Dermis blood vessel endothelial cell (primary cell): ENCODE measurements at places on chromosomes 1 and 21. TPM values are rescaled to one million over a fixed set of nuclear protein-coding genes. Genes with fewer than 3 reads are reported as not detected.

- DNase-seq: no peak
Observed at GRCh38 chr1:80673935-80674597, 1126.7 kb upstream of the ADGRL2 start.

DNA sequence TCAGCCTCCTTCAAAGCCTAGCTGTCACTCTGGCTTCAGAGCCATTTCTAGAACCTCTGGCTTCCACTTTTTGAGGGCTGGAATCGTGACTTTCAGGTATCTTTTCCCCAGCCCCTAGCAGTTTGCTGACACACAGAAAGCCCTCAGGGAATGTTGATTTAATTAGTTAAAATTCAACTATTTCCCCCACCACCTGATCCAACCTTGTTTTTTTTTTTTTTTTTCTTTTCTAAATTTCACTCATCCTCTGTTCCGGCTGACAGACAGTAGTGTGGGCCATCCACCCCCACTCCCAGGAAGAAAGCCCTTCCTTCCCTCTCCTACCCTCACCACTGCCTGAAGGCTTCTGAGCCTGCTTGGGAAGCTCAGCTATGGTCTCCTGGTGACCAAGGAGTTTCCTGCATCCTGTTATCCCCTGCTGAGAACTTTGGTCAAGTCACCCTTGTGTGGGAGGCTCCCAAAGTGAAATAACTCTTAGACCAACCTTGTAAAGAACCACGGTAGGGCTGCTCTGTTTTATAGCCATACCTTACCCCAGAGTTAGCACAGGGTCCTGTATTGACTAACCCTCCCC is 29.4 kb downstream of the KCNJ6 start:
- no peak for DNase-seq

DNA sequence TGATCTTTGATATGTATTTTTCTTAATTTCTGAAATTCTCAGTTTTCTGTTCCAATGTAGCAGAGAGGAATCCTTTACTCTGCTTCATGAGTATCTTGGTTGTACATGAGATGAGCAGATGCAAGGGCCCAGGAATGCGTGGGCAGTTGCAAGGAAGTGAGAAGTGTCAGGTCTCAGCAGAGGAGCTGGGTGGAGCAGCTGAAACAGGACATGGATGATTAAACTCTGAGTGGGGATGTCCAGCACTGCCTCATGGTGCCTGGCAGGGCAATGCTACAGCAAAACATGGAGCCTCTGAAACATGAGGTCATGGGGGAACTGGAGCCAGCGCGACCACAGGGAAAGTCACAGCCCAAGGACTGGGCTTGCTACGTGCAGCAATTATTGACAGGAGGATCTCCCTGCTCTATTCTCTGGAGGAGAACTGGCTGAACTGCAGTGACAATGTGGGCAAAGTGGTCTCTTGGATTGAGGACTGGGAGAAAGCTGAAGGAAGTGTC is 48.4 kb downstream of the COLGALT2 start:
- DNase-seq: no peak

- no peak for DNase-seq
Observed at GRCh38 chr1:54570161-54570560, 22.1 kb downstream of the ACOT11 start.

DNA sequence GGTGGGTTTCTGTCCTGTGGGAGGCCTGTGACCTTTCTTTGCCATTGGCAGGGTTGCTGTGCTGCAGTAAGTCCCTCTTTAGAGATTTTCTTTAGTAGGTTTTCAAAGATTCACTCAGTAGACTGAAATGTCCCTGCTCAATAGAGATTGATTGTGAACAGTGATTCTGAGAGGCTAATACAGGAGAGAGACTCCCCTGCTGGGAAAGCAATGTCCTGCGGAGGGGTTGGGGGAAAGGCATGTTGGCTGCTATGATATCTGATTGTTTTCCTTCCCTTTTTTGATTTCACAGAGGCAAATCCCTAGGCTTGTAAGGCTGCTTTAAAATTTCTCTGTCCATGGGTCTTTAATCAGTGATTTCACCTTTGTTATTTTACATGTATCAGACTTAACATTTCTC is 589.9 kb downstream of the ADGRL2 start:
- no peak for DNase-seq

- DNase-seq: no peak
Observed at GRCh38 chr1:178452013-178452412, 44.8 kb downstream of the CLEC20A start.

DNA sequence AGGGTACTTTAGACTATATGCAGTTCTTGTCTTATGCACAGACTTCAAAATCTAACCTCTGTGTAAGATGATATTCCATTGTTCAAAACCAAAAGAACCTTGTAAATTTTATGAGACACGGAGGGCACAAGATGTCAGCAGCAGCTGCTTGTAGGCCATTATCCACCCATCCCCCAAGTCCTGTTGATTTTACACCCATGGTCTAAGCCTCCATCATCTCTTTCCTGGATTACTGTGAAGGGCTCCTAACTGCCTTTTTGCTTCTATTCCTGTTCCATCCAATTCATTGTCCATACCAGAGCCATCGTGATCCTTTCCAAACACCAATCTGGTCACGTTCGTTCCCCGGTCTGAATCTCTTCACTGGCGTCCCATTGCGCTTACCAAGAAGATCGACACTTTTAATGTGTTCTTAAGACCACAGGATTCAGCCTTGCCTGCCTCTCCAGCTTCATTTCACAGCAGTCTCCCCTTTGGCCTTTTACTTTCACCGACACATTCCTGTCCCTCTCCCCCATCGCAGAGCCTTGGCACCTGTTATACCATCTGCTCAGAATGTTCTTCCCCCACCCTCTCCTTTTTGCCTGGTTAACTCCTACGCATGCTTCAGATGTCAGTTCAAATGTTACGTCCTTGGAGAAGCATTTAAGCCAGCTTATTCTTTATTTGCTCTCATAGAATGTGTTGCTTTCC is 107.3 kb upstream of the POU3F1 start:
- DNase-seq: no peak

DNA sequence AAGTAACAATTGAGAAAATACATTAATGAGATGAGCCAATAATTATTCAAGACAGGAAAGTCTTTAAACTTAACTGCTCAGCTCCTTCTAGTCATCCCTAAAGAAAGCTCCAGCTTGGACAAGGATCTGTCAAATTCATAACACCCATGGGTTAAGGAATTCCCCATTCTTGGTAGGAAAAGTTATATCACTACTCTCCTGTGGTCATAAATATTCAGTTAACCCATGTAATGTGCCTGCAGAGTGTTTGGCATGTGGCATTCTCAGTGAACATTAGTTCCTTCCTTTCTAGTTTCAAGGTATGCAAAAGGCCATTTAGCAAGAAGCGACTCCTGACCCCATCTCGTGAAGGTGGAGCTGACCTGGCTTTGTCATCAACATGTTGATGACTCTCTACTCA is 76.7 kb upstream of the VCAM1 start:
- peak; percentile 16 for DNase-seq

- DNase-seq: no peak
Observed at GRCh38 chr1:117675907-117676430, 70.1 kb downstream of the TENT5C start.

DNA sequence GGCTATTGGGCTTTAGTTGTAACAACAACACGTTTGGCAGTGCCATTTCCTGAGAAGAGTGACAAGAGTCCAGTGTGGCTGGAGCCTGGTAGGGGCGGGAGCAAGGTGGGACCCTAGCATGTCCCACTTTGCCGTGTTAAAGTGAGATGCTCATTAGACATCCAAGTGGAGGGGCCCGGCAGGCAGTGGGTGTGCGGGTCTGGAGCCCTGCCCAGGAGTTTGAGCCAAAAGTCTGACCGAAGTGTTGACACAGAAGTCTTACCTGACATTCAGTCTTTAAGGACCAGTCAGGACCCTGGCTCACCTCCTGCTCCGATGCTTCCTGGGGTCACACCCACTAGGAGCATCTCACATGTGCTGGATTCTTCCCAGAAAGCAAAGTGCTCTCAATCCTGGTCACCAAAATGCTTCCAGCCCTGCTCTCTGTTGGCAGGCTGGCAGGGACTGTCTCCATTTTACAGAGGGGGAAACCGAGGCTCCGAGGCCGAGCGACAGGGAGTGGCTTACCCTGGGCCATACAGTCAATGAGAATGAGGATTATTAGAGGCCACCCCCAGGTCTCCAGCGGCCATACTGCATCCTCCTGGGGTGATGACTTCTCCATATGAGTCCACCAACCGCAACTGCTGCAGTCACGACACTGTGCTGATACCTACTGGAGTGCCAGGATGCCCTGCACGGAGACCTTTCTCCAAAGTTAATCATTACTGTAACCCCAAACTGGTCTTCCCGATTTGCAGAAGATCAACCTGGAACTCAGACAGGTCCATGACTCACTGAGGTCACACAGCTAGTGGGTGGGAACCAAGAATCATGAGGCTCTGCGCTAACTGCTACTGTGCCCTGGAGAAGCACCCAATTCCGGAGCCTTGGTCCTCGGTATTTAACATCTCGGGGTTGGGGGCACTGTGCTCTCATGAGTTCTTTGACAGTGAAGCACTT is 112.7 kb downstream of the PRDM2 start:
- no peak for DNase-seq

DNA sequence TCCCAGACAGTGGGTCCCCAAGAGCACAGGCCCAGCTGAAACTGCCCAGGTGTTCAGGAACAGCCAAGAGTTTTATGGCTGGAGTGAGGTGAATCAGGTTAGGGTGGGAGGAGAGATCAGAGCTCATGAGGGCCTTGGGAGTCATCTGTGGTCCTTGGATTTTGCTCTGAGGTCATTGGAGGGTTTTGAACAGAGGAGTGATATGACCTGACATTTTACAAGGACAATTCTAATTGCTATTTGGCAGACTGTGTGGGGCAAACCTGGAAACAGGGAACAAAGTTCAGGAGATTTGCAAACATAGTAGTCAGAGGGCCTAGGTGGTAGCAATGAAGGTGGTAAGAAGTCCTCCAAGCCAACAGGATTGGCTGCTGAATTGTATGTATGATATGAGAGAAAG is 31.1 kb upstream of the LRRN2 start:
- no peak for DNase-seq

- DNase-seq: no peak
Observed at GRCh38 chr1:226717256-226717909, 21.7 kb downstream of the ITPKB start.

DNA sequence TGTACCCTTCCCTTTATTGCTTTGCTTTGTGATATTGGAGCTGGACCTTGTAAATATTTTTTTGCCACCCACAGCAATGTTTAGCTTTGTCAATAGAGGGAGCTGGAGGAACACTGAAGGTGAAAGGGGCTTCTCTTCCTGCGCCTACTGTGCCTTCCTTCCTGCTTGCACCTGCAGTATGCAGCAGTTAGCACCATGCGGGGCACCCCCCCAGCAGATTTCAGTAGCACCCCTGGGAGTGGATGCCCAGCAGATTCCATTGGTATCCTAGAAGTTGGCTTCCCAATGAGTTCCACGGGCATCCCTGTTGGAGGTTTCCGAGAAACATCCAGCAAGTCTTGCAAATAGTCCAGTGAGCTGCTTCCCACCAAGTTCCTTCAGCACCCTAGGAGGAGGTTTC is 25.6 kb downstream of the S100A10 start:
- peak; percentile 68 for DNase-seq

DNA sequence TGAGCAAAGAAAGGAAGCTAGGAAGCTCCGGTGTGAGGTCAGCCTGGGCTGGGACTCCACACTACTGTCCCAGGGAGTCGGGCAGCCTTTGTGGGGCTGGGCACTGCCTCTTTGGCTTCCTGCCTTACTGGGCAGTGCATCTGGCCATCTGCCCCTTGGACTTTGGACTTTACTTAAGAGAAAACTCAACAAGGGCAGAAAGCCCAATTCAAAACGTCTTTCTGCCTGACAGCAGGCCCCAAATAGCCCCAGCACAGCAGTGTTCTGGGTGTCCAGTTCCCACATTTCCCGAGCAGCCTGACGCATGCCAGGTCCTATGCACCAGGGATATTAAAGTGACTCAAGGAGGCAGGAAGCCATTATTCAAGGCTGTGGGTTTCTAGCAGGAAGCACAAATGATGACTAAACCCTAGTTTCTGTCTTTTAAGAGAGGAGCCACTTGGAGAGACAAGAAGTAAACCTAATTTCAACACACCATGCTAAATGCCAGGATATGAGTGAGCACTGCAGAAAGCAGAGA is 37.9 kb upstream of the EDEM3 start:
- peak; percentile 93 for DNase-seq

DNA sequence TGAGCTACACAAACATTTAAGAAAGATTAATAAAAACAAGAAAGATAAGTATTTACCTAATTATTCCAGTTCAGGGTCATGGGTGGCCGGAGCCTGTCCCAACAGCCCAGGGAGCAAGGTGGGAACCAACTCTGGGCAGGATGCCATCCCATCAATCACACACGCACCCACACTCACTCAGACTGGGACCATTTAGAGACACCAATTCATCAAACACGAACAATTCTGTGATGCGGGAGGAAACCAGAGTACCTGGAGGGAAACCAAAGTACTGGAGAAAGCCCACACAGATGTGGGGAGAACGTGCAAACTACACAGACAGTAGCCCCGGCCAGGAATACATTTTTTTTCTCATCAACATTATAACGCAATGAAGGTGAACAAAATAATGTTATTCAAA is 16.2 kb downstream of the WASF2 start:
- no peak for DNase-seq

- no peak for DNase-seq
Observed at GRCh38 chr1:63701187-63701586, 72.6 kb upstream of the ROR1 start.

Gene SIK1
- total RNA-seq: 0.84 and 4.6 TPM in 2 replicates

Gene PLPPR4
- total RNA-seq: 0.05 and 0.34 TPM in 2 replicates

Gene TMPRSS2
- not detected in 2 replicates for total RNA-seq

Gene MAN1C1
- total RNA-seq: 2.5 and 3.1 TPM in 2 replicates

Gene CFHR1
- total RNA-seq: not detected in 2 replicates

Gene NUDT4B
- total RNA-seq: 26.9 and 28.2 TPM in 2 replicates

Gene IL19
- total RNA-seq: not detected in 2 replicates

Gene KRTAP10-12
- total RNA-seq: not detected in 2 replicates

Gene COL24A1
- total RNA-seq: not detected in 2 replicates

Gene RPF1
- total RNA-seq: 32.7 and 36.2 TPM in 2 replicates

Gene LRRIQ3
- 0.17 and 0.56 TPM in 2 replicates for total RNA-seq
